ENCODE measurements at places on chromosomes 4 and X. TPM values are rescaled to one million over a fixed set of nuclear protein-coding genes. Genes with fewer than 3 reads are reported as not detected.

TMEM271 gene
- not detected for total RNA-seq

GAGE2A gene
- total RNA-seq, result not detected

KCND1 gene
- total RNA-seq, result 0.28 TPM

GPR82 gene
- total RNA-seq, result not detected

CTAG1B gene
- total RNA-seq, result not detected

RPL9 gene
- total RNA-seq, result 2,988 TPM

FBXO8 gene
- total RNA-seq, result 39.0 TPM

XAGE2 gene
- total RNA-seq, result not detected

CDX4 gene
- not detected for total RNA-seq
